Stimulated activated CD8-positive, alpha-beta memory T cell treated with anti-CD3 and anti-CD28 coated beads, Interleukin-4, amount 100 ng/mL, for 1 hour (primary cell): ENCODE measurements at places on chromosomes 1 and 21.

DNA sequence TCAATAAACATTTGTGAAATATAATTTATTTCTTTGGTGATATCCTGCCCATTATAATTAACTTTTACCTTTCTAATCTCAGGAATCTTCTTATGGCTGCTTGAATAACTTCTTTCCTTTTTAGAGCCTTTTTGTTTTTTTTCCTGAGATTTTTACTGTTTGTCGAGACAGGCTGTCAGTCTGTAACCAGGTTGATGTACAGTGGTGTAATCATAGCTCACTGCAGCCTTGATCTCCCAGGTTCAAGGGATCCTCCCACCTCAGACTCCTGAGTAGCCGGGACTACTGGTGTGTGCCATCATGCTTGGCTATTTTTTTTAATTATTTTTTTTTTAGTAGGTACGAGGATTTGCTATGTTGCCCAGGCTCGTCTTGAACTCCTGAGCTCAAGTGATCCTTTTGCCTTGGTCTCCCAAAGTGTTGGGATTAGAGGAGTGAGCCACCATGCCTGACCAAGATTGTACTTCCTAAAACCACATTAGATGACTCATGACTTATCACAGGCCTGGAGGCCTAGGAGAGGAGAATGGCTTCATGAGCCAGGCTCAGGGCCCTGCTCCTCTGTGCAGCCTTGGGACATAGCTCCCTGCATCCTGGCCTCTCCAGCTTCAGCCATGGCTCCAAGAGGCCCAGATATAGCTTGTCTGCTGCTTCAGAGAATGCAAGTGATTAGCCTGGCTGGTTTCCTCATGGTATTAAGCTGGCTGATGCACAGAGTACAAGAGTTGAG, 48.6 kb downstream of the CTH start:
- no peak for DNase-seq

- DNase-seq = no peak
Measured at GRCh38 chr1:37238364-37239224, 204.3 kb upstream of the GRIK3 start.

GRCh38 chr21:43868461-43868860, 3.4 kb downstream of the AGPAT3 start:
- no peak for DNase-seq

DNA sequence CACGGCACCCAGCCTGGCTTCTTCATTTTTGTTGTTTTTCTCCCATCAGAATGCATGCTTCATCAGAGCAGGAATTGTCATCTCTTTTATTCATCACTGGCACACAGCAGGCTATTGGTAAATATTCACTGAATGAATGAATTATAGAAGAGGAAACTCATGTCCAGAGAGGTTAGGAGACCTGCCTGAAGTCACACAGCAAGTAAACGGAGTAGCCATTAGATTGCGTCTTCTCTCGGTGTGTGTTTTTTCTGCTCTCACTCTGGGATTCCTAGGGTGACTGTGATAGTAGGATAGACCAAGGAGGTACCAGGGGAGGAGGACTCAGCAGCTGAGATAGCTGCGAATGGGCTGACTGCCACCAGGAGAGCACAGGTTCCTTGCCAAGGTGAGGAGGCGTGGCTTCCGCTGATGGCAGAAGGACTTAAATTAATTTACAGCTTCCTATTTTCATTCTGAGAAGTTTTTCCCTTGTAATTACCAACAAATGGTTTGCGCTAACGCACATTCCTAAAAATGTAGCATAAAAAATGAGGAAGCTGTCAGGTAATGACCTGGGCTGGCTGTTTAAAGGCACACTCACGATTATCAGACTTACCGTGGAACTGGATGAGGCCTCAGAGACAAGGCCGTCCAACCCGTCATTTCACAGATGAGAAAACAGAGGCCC, 4.5 kb upstream of the NCMAP start:
- DNase-seq = no peak

DNA sequence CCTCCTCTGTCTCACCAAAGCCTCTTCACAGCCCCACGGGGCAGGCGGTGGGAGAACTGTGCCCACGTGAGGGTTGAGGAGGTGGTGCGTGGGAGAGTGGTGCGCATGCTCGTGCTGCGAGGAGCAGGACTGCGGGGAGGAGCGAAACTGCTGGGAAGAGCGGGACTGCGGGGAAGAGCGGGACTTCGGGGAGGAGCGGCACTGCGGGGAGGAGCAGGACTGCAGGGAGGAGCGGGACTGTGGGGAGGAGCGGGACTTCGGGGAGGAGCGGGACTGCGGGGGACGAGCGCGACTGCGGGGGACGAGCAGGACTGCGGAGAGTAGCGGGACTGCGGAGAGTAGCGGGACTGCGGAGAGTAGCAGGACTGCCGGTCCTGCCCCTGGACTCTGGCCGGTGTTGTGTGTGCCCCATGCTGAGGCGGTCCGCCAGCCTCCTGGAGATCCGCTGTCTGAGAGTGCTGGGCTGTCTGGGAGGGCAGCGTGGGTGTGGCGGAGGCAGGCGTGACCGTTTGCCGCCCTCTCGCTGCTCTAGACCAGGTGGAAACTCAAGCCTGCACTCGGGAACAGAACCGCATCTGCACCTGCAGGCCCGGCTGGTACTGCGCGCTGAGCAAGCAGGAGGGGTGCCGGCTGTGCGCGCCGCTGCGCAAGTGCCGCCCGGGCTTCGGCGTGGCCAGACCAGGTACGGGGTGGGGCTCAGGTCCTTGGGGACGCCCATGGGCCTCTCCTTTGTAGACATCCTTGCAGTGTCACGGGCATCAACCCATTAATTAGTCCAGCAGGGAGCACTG, 24.6 kb downstream of the TNFRSF1B start:
- DNase-seq = no peak
